T-helper 2 cell treated with Interferon-gamma antibody and Interleukin-4, amounts not matched to agents 5 μg/mL and 100 μg/mL, for 36 hours (primary cell): ENCODE measurements at places on chromosomes 3 and 15.

DNA sequence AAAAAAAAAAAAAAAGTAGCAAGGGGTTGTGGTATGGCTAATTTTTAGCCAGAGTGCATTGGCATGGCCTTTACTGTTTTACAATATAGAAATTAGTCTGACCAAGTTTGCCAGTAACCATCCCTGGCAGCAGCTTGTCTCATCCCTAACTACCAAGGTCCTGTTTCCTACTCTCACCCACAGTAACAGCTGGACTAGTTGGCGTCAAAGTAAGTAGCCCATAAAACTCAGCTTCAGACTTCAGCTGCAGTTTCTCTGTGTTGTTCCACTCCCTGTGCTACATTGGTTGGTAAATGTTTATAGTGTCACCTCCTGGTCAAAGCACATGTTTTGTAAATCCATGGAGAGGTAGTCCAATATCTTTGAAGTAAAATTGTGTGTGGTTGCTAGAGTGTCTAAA, 691.3 kb downstream of the ZPLD1 start:
- no peak for DNase-seq

- no peak for DNase-seq
Observed at GRCh38 chr15:85479071-85479647, 98.8 kb downstream of the AKAP13 start.

- no peak for DNase-seq
Observed at GRCh38 chr3:111923095-111923771, 55.6 kb upstream of the ABHD10 start.

DNA sequence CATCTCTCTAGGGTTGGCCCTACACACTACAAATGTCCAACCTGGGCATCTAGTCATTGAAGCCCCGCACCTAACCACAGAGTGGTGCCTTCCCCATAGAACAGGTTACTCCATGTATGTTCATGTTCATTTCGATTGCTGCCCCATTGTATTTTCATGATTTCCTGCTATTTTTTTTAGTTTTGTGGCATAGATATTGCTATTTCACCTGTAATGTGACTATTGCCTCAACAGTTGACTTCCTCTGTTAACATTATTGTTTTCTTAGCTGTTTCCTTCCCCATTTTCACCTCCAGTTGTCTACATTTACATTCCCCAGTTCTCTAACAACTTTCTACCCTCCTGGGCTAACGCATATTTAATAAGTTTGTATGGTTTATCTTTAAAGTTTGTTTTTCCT, 137.7 kb upstream of the RBMS3 start:
- DNase-seq = no peak

- DNase-seq = no peak
Observed at GRCh38 chr15:95132774-95133173, 901.4 kb downstream of the MCTP2 start.
